Left ventricle myocardium inferior (tissue), 1 donor: ENCODE measurements at places on chromosomes 7 and 10. TPM values are rescaled to one million over a fixed set of nuclear protein-coding genes. Genes with fewer than 3 reads are reported as not detected.

- DNase-seq = no peak
Observed at GRCh38 chr7:69364813-69365643, 233.2 kb upstream of the AUTS2 start.

DNA sequence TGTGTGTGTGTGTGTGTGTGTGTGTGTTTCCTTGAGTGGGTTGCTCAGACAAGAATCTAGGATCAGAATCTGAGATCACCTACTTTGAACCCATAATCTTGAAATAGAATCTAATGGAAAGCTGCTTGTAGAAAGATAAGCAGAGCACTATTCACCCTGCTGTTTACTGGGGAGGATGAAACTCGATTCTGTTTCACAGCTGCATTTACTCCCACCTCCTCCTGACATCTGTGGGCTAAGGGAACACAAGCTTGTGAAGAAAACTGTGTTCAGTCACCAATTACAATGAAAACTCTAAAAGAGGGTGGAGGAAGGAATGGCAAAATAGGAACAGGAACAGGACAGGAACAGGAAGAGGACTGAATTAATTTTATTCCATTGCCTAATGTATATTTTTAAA, 269.5 kb downstream of the TSPAN12 start:
- DNase-seq = no peak

DNA sequence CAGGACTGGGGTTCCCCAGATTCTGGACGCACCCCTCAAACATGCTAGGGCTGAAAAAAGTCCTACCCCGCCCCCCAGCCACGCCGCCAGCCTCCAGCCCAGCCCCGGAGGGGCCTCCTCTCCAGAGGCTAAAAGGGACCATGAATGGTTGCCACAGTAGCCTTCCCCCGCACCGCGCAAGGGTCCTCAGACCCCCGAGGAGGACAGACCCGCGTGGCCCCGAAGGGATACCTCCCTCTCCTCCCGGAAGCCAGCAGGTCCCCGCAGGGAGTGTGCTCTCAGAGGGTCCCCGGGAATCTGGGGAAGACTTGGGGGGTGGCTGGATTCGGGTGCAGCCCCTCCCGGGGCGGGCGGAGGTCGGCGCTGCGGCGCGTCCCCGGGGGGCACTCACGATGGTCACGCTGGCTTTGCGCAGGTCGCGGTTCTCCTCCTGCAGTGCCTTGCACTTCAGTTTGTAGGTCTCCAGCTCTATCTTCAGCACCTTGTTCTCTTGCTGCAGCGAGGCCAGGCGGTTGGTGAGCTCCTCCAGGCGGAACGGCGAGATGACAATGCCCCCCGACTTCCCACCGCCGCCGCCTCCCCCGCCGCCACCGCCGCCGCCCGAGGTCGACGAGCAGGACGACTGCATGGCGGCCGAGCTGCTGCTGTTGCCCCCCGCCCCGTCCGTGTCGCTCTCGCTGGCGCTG, 482 bp downstream of the CCDC6 start:
- no peak for DNase-seq

DNA sequence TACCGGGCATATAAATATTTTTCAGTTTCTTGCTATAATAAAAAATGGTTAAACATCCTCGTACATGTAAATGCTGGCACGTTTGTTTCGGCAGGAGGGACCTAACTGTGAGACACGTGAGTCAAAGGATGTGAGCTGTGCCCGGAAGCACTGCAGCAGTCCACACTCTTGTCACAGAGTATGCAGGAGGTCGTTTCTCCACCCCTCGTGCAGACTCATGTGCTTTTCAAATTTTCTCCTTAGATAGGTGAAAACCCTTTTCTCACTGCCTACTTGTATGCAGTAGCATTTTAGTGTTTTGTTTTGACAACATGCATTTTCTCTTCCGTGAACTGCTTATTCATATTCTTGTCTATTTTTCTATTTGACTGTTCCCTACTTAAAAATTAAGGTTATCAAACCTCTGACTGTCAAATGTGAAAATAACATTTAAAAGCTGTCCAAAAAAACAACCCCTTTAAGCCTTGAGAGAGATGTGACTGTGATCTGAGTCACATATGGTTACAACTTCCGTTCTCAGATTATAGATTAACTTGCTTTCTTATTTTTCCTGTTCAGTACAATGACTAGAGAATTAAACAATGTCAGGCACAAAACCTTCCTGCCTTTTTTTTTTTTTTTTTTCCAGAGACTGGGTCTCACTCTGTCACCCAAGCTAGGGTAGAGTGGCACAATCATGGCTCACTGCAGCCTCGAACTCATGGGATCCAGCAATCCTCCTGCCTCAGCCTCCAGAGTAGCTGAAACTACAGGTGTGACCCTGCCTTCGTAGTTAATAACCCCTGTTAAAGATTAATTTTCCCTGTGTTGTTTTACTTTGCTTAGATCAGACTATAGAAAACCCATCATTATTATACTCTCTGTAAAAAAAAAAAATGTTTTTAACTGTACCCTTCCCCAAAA, 45.1 kb downstream of the DPY19L1 start:
- DNase-seq = no peak

- peak; percentile 9 for DNase-seq
Observed at GRCh38 chr10:132524443-132525285, 12.9 kb upstream of the INPP5A start.

DNA sequence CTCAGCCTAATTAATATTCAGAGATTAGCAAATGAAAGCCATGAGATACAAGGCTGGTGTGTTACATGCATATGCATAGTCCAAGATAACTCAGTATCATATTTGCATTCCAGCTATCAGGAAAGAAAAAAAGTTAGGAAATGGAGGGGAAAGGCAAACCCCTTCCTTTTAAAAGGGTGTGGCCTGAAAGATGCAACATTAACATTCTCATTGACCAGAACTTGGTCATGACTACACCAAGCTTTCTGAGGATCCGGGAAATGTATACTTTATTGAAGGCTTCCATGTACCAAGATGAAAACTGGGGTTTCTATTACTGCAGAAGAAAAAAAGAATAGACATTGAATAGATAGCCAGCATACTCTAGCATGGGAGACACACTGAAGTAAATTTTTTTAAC, 96.5 kb downstream of the IPMK start:
- DNase-seq = no peak

GRCh38 chr7:141609576-141609975, 58.4 kb downstream of the AGK start:
- DNase-seq = no peak

DNA sequence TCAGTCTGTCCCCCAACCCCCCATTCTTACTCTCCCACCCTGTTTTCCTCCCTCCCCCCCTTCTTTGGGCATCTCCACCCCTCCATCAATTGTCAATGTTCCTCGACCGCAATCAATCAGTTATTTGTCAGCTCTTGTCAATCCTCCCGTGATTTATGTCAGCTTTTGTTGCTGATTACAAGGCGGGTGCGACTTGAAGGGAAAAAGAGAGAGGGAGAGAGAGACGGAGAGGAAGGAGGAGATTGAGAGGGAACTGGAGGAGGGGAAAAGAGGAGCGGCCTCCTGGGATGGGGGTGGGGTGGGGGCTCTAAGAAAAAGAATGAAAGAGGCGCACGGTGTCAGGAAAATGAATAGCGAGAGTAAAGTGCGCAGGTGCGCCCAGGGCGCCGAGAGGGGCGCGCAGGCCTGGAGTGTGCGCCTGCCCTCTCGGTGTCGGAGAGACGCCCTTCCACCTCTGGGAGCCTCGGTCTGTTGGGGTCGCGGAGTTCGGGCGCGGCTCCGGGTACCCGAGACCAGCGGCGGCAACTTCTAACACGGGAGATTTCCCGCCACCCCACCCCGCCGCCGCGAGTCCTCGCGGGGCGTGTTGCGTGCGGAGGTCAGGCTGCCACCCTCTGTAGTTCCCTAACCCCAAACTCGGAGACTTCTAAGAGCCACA, 1.1 kb upstream of the ZNF503 start:
- DNase-seq = peak; percentile 35

- DNase-seq = peak; percentile 39
Observed at GRCh38 chr7:151793531-151793951, 83.4 kb downstream of the PRKAG2 start.

GRCh38 chr7:115146148-115146547, 224.3 kb downstream of the MDFIC start:
- DNase-seq = no peak

- no peak for DNase-seq
Observed at GRCh38 chr10:81548160-81548559, 326.8 kb upstream of the NRG3 start.

The LRRD1 gene
- not detected for total RNA-seq

The CHRM2 gene
- 76.2 TPM for total RNA-seq

The GPAM gene
- total RNA-seq = 22.2 TPM

The CDHR1 gene
- 0.41 TPM for total RNA-seq

The PRDX3 gene
- total RNA-seq = 301 TPM

The PRSS37 gene
- total RNA-seq = not detected

The ZNF804B gene
- not detected for total RNA-seq

The PTF1A gene
- total RNA-seq = not detected
